ENCODE measurements at places on chromosomes 16 and 17.

DNA sequence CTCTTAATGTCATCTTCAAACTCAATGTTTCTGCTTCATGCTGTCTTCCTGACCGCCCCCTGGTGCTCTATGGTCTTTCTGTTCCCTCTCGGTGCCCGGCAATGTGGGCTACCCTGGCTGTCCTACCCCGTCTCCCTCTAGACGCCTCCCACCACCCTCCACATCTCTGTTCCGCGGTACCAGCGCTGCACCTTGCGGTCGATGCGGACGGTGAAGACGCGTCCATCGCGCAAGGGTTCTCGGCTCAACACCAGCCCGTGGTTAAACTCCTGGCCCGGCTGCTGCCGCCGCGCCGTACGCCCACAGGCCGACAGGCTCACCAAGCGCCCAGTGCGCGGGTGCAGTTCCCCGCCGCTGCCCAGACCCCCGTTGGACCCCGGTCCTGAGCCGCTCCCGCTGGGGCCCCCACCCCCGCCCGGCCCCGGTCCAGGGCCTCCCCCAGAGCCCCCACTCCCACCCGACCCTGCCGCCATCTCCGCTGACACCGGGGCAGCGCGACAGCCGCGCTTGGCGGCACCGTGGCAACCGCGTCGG is at the start of gene NEURL4:
Gene NEURL4, minus strand, starts transcription at position 496 of the 534 bp plus-strand sequence. Its CDS starts 23 bp downstream, at position 473.
- DNase-seq = no peak

DNA sequence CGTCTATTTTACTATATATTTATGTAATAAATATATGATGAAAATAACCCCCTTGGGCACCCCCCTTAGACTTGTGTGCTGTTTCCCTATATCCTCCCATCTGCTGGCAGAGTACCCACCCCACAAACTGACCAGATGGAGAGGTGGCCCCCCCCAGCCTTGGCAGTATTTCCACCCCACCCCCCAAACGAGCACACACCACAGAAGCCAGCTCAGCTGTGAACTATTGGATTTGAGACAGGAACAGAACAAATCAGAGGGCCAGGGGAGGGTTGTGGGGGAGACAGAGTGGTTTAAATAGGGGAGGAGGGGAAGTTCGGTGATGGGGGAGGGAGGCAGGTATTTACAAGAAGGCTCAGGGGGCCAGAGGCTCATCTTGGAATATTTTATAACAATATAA is 7.8 kb downstream of the NR1D1 start:
- DNase-seq = no peak

DNA sequence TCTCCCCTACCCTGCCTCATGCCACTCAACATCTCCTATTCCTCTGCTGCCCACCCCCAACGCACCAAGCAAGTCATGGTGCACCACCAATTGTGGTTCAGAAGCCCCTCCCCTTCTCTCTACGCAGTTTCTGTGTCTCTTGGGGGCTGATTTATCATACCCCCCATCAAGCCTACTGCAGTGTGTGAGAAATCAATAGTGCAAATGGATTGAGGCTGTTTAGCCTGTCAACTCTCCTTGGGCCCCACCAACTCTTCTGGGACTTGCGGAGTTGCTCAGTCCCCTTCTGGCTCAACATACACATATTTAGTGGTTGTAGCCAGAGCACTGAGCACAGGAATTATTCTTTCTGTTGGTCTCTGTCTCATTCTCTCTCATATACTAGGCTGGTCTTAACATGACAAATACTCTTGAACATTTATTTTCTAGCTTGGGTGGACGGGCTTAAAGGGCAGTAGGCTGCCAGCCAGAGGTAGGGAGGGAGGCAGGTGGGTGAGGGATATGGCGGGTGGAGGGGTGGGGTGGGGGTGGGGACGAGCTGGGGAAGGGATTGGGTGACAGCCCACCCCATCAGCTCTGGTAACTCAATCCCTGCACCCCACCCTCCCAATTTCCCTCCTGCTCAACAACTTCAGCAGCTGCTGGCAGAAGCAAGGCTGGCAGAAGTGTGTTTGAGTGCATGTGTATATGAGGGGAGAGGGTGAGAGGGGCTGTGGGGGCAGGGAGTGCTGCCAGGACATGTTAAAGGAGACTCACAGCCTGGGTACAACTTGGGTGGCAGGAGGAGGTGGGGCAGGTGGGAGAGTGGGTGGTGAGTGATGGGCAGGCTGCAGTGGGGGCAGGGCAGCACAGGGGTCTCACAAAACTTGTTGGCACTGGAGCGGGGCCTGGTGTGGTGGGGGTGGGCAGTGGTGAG is 4.9 kb downstream of the RARA start:
- peak; percentile 26 for DNase-seq

DNA sequence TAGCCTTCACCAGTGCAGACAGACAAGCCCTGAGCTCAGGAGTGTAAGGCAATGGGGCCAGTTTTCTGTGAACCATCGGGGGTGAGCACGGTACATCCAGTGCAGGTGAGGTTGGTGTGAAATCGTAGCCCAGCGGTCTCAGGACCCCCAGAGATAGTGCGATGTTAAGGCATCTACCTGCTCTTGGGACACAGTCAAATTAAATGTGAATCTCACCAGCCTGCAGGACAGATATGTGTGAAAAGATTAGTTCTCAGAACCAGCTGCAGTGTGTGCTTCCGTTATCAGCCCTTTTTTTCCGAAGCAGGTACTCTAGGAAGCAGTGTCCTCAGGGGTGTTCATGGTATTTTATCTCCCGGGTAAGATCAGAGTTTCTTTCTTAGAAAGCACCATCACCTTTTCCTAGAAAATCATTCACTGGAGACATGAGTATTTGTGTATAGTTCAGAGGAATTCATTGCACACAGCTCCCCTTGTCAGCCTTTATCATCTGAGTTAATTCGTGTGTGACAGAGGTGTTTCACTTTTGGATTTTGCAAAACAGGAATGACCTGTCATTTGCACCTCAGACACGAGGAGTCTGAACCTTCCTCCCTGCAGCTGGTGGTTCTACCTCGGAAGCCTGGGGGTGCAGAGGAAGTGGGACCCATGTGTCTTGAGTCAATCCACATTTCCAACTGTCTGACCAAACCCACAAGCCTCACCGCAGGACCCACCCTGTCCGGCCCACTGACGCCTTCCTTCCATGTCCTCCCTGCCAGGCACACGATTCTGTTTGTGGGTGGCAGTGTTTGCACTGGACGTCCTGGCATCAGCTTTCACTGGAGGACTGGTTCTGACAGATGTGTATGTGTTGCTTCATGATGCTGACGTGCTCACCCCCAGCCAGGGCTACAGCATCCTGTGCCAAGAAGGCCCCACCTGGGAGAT is 107.8 kb downstream of the CLEC16A start:
- DNase-seq = no peak

DNA sequence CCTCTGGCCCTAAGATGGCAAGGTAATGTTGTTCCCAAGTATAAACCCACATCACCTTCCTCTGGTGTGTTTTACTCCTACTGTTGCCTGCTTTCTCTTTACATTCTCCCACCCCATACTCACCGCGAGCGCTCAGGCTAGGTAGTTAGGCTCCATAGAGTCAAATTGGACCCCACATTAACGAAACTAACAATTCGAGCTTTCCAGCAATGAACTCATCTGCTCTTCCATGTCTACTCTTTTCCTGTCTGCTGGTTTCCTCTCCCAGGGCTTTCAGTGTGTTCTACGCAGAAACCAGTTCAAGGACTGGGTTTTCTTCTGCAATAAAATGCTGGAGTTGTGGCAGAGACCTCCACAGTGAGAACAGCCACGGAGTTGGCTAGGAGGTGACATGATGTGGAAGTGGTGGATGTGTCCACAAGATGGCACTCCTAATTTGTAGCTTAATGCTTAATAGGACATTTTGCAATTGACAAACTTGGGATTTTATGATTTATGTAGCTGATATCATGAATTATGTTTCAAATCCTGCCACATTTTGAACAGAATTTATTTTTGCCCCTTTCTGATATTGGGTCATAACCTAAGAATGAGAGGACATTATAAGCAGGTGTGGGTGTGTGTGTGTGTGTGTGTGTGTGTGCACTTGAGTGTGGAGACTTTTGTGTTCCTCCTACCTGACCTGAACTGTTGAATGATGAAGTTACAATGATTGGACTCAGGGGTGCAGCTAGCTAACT is 2.2 kb upstream of the UQCRC2 start:
- DNase-seq = no peak

- DNase-seq = no peak
Observed at GRCh38 chr16:4285167-4285566, 12.3 kb upstream of the TFAP4 start.

DNA sequence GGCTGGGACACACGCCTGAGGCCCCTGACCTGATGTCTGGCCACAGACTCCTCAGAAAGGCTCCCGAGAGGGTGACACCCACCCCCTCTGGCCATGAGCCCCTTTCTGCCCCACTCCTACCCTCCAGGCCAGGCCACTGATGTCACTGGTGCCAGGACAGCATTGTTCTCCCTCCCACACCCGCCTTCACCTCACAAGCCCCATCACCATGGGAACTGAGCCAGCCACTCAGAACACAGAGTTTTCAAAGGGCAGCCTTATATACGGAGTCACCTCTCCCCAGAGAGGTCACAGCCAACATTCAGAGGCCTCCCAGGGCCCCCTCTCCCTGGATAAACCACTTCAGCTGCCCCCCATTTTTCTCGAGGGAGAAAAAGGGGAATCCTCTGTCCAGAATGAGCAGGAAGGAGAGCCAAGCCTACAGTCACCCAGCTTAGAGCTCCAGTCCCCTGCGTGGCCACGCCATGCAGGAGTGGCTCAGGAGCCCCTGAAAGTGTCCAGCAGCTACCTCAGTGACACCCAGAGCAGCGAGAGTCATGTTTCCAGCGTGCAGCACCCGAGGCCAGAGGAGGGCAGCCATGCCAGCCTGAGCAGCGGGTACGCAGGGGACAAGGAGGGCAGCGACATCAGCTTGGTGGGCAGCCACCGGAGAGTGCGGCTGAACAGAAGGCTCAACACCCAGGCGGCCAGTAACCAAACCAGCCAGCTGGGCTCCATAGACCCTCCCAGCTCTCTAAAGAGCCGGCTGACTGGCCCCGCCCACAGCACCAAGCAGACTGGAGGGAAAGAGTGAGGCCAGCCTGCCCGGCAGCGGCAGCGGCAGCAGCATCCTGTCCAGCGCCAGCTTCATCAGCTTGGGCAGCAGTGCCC is at the start of gene C16orf82:
Gene C16orf82, plus strand, starts transcription at position 260 of the 870 bp plus-strand sequence.
- no peak for DNase-seq

GRCh38 chr16:13436641-13437412 is 483.1 kb upstream of the ERCC4 start:
- no peak for DNase-seq

GRCh38 chr17:76553178-76553908 is 13.5 kb downstream of the PRCD start:
- no peak for DNase-seq

- DNase-seq = no peak
Observed at GRCh38 chr16:65318590-65319257, 196.9 kb upstream of the CDH11 start.

GRCh38 chr17:77405867-77406732 is 265.3 kb downstream of the SEC14L1 start:
- DNase-seq = no peak

DNA sequence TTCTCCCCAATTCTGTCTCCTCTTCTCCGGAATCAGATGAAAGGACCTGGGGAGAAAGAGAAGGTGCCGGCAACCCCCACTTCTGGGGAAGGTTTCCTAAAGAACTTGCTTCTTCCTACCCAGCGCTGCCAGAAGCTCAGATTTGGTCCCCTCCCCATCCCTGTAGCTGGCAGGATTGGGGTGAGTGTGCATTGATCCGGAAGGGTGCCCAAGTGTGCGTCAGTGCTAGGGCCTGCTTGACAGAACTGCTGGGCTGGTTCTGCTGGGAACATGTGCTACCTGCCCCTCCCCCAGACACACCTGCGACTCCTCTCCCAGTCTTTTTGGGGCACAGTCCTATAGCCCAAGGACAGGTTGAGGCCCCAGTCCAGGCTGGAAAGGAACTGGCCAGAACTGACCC is 3.3 kb downstream of the ARL4D start:
- no peak for DNase-seq

DNA sequence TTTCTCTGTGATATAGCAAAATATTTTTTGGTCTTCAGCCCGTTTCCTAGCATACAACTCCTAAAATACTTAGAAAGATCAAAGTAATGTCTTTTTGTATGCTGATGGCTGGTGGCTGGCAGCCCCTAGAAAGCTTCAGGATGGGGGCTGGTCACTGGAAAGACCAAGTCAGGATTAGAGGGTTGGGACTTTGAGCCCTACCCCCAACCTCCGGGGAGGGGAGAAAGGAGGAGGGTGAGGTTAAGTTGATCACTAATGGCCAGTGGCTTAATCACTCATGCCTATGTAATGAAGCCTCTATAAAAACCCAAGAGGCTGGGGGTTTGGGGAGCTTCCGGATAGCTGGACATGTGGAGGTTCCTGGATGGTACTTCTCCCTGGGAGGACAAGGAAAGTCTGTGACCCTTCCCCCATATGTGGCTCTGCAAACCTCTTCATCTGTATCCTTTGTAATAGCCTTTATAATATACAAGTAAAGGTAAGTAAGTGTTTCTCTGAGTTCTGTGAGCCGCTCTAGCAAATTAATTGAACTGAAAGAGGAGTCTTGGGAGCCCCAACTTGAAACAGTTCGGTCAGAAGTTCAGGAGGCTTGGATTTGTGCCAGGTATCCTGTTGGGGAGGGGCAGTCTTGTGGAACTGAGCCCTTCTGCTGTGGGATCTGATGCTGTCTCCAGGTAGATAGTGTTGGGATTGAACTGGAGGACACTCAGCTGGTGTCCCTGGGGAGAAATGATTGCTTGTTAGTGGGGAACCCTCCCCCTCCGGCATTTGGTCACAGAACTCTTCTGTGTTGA is 3.5 kb downstream of the SLC7A6 start:
- no peak for DNase-seq

DNA sequence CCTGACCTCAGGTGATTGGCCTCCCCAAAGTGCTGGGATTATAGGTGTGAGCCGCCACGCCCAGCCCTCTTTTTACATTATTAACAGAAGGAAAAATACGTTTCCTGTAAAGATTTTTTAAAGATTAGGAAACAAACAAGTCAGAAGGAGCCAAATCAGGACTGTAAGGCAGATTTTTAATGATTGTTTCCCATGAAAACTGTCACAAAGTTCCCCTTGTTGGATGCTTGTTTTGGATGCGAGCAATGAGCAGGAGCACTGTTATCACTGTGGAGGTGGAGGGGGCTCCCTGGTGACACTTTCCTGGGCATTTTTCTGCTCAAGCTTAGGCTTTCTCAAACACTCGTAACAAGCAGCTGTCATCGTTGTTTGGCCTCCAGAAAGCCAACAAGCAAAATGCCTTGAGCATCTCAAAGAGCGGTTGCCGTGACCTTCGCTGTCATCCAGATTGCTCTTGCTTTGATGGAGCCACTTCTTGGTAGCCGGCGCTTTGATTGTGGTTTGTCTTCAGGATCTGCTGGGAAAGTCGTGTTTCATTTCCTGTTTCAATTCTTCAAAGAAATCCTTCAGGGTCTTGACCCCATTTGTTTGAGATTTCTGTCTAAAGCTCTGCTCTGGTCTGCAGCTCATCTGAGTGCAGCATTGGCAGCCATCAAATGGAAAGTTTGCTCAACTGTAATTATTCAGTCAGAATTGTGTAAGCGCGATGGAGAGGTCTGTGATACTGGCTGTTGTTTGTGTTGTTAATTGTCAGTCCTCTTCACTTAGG is 128.7 kb downstream of the RPTOR start:
- no peak for DNase-seq

GRCh38 chr16:1447965-1448364 is 3.6 kb upstream of the CCDC154 start:
- DNase-seq = no peak
